PC-3 (cell line): ENCODE measurements at places on chromosomes 5 and 9. TPM values are rescaled to one million over a fixed set of nuclear protein-coding genes. Genes with fewer than 3 reads are reported as not detected.

Gene TRIP13
- 56.4 and 69.0 TPM in 2 replicates for total RNA-seq

Gene FAM153A
- not detected in 2 replicates for total RNA-seq

Gene FGF1
- 1.5 and 9.7 TPM in 2 replicates for total RNA-seq

- no peak for DNase-seq
These were observed 4.2 kb downstream of the SLC44A1 start for GRCh38 chr9:105248691-105249090.

Gene ORM1
- not detected in 2 replicates for total RNA-seq

Gene C9orf43
- total RNA-seq, result 0.29 and 0.52 TPM in 2 replicates
